ENCODE measurements at places on chromosomes 3 and 15.
A peak's percentile ranks its signal among the peaks of the same experiment; 100 is the strongest.

- DNase-seq: peak; percentile 10
These were observed 68.5 kb upstream of the SGO1 start for GRCh38 chr3:20254268-20255117.

- DNase-seq: no peak
These were observed 279.3 kb upstream of the RASGRP1 start for GRCh38 chr15:38843736-38844590.

DNA sequence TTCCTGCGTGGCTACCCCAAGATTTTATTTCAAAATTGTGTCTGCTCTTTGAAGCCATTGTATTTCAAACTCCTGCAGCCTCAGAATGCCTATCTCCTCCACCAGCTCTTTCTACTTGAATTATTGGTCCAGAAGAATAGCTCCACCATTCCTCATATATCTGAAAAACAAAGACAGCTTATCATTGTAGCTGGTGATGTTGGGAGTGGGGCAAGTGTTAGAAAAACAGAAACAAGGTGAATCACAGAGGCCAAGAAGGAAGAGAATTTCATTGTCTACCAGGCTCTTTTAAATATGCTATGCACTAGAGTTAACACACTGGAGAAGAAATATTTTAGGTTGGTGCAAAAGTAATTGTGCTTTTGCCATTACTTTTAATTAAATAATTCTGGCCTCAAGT is 307.9 kb upstream of the ROPN1 start:
- no peak for DNase-seq

DNA sequence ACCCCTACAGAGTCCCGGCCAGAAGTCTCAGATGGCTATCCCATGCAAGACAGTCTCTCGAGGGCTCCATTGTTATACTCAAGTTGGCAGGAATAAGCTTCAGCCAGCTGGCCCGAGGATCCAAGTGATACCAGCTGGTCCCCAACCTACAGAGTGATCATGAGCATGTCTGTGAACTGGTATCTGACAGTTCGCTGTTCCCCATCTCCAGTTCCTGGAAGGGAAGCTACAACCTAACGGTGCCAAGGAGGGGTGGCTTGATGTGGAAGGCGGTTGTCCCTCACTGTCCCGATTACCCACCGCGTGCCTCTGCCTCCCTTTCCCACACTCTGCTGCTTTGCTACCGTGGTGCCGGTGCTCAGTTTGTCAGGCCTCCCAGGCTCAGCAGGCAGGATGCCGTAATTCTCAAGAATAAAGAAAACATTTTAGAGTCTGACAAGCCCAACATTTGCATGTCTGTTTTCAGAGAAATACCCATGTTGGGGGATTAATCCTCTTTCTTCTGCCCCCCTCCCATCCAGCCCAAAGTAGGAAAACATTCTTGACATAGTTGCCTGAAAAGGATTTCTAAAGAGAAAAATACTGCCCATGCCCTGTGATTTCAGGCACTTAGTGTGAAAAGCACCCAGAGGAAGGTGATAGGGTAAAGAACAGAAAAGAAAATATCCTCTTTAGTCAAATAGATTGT is 49.4 kb upstream of the HES1 start:
- DNase-seq: no peak

- no peak for DNase-seq
These were observed 242.8 kb downstream of the BBX start for GRCh38 chr3:107765524-107765923.

- no peak for DNase-seq
These were observed 393.3 kb downstream of the GRM7 start for GRCh38 chr3:7254251-7254650.

GRCh38 chr15:73753250-73754130 is at the start of gene INSYN1:
INSYN1 (minus strand) TSS chr15:73753351; CDS start chr15:73751130, 2,221 bp downstream.
- DNase-seq: peak; percentile 37

GRCh38 chr3:195895078-195895860 is 13.1 kb downstream of the TNK2 start:
- peak; percentile 49 for DNase-seq

- DNase-seq: no peak
These were observed 70.5 kb upstream of the ATP2C1 start for GRCh38 chr3:130823241-130823884.

DNA sequence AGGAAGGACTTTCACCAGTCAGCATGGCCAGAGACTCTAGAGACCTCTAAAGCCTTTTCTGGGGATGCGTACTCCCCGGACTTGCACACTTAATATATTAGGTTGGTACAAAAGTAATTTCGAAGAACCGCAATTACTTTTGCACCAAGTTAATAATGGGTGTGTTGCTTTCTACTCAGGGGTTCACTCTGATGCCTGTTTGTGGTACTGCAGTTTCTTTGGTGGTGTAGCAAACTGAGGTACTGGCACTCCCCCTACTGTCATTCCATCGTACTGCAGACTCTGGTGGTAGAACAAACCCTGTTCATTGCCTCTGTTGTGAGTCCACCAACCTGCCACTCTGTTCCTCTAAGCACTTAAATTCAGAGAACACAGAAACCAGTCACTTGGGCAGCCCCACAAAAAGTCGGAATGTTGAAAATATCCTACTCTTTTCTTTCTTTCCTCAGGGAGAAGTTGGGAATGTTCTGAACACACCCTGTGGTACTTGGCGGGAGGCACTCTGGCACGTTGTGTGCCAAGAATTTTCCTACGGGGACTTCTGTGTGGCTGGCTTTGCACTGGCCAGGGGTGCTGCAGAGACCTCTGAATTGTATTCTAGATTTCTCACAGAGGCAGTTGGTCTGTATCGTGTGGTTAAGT is 46.3 kb downstream of the GABRG3 start:
- peak; percentile 66 for DNase-seq

GRCh38 chr3:117172426-117172825 is 462.8 kb downstream of the TUSC7 start:
- no peak for DNase-seq

DNA sequence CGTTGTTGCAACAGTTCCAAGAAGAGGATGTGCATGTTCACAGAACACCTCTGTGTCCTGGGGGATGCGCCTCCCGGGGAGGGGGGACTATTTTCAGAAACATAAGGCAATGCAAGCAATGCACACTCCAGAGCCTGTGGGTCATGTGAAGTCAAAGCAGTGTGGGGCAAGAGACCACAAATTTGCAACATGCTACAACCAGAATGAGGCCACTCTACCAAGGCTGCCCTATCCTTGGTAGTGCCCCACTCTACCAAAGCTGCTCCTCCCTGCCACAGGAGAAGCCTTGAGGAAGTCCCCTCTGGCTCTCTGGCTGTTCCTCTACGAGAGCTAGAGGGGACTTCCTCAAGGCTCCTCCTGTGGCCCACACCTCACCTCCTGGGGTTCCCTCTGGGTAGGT is 8.4 kb upstream of the NR2C2 start:
- no peak for DNase-seq

GRCh38 chr3:169105561-169105960 is 558.0 kb downstream of the MECOM start:
- no peak for DNase-seq

DNA sequence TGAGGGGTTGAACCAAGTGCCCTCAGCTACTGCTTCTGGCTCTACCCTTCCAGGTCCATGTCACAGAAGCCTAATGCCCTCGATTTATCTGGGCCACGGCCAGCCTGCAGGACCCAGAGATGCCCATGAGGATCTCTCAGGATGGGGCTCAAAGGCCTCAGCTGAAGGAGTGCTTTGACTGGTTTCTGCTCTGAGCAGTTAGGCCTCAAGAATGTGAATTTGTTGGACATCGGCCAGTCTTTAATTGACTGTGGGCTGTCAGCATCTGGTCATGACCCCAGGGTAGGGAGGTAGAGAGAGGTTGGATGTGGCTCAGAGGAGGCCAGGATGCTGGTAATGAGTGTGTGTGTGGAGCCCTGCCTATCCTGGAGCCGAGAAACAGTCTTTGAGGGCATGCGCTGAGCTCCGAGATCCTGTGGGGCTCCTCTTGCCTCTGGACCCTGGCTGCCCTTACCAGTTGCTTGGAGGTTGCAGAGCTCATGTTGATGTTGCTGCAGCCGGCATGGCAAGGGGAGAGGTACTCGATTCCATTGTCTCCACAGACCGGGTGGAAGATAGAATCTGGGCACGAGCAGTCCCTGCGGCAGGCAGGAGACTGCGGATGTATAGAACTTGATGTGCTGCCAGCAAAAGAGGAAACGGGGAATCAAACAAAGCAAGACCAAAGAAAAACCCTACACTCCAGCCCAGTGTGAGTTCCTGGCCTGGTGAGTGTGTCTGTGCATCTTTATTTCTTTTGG is 49.1 kb upstream of the RAB6B start:
- DNase-seq: no peak

DNA sequence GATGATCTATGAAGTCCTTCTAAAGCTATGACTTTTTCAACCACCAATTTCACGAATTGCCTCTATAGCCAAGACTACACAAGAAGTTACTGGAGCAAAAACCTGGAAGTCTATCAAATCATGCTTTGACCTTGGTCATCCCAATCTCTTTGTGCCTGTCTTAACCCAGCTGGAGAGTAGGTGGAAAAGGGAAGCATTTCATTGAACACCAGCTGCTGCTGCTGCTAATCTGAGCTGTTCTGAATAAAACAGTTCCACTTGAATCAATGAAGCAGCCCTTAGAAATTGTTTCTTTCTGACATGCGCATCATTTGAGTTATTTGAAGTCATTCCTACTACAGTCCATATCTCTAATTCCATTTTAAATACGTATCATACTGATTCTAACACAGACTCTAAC is 7.3 kb upstream of the UBE3A start:
- no peak for DNase-seq

DNA sequence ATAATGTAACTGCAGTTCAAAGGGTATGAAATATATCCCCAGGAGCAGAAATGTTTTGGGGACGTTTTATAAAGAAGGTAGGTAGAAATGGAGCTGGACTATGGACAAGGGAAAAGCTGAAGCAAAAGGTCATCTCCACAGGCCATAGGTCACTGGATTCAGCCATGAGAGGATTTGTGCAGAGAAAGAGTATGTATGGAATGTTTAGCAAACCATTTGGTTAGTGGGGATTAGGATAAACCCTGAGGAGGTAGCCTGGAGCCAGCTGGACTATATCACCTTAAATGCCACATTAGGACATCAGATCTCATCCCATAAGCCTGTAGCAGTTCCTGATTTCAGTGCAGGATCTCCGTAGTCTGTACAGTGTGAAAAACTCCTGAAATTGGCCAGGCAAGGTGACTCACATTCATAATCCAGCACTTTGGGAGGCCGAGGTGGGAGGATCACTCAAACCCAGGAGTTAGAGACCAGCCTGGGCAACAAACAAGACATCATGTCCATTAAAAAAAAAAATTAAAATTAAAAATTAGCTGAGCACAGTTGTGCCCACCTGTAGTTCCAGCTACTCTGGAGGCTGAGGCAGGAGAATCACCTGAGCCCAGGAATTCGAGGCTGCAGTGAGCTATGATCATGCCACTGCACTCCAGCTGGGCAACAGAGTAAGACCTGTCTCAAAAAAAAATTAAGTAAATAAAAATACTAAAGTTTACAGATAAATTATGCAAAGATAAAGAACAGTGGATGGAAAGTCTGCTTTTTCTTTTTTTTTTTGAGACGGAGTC is 4.7 kb downstream of the IP6K1 start:
- DNase-seq: no peak

DNA sequence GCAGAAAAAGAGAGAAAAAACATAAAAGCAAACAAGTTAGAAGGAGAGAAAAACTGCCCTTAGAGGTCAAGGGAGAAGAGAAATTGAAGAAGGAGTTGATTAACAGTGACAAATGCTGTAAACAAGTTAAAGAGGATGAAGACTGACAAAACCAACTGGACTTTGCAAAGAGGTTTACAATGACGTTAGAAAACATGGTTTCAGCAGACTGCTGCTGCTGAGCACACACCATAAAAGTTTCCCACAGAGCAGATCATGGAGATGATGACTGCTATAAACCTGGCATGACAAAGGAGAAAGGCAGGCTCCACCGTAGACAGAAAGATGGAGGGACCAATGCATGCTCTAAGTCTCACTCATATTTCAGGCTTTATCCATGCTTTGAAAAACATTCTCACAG is 78.7 kb downstream of the POLQ start:
- DNase-seq: no peak

DNA sequence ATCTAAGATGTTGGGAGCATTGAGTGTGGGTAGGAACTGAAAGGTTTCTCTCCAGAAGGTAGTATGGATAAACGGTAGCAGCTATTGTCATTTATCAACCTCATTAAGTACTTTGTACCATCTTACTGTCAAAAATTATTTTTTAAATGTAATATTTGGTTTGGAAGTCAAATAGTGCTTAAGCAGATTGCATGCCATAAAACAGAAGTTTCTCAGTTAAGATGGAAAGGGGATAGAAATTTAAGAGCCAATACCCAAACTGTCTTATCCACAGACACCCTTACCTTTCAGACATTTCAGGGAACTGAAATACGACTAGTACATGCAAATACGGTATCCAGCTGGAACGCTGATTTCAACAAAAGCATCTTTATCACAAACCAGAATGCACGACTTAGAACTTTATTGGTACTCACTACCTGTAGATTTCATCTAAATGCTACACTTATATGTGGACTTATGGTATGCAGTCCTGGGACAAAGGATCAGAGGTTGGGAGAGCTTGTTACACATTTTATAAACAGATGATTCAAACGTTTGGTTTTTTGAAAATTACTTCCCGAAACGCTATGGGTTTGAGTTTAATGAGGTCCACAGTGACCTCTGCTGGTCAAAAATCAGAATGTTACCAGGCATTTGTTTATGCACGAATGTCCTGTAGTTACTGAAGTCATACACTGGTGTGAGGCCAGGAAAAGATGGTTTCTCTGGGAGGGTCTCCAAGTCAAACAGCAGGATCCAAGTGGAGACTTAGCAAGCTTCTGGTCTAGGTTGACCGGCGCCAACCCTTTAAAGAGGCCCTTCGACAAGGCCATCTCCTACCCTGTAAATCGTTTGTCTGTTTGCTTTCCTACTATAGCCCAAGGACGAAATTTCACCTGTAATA is 45.7 kb upstream of the DUT start:
- peak; percentile 31 for DNase-seq

DNA sequence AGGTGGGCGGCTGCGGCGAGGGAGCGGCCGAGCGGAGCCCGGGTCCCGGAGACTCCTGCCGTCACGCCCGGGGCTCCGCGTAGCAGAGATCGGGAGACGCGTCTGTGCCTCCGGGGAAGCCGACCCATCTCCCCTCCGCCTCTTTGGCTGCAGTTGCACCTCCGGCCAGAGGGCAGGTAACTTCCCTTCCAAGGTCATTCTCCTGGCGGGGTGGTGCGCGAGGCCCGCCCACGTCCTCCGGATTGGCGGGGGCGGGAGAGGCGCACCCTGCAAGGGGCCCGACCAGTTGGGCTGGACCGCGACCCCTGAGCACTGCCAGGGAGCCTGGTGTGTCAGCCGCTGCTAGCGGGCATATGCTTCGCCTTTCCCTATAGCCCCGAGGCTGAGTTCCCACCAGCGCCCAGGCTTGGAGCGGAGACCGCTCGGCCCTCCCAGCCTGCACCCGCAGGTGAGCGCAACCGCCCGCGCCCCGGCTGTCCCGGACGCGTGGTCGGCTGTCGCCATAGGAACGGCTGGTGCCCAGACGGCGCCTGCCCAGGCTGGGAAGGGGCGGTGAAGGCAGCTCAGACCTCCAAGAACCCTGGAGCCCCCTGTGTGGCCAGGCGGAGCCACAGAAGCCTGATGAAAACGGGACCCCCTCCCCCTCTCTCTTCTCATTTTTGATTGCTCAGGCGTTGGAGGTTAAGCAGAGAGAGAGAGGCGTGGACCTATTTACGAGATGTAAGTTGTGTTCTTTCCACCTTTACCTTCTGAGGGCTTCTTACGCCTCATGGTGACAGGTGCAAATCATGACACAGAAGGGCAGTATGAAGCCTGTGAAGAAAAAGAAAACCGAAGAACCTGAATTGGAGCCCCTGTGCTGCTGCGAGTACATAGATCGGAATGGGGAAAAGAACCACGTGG is 453 bp downstream of the ZDHHC23 start:
- DNase-seq: peak; percentile 62

GRCh38 chr15:80326270-80326669 is 74.3 kb upstream of the CTXND1 start:
- no peak for DNase-seq

- DNase-seq: no peak
These were observed 22.6 kb upstream of the RASGRP1 start for GRCh38 chr15:38587214-38587613.

Measured in thyroid gland (tissue), 4 donors.